ENCODE measurements at places on chromosomes 3 and 15. TPM values are rescaled to one million over a fixed set of nuclear protein-coding genes. Genes with fewer than 3 reads are reported as not detected.
A peak's percentile ranks its signal among the peaks of the same experiment; 100 is the strongest.

IMPG2 gene
- 0.03 TPM for total RNA-seq

FBXO40 gene
- total RNA-seq, result not detected

ZDHHC3 gene
- total RNA-seq, result 41.2 TPM

COLQ gene
- total RNA-seq, result 1.5 TPM

GP5 gene
- total RNA-seq, result 0.03 TPM

RPLP1 gene
- total RNA-seq, result 109 TPM

DNA sequence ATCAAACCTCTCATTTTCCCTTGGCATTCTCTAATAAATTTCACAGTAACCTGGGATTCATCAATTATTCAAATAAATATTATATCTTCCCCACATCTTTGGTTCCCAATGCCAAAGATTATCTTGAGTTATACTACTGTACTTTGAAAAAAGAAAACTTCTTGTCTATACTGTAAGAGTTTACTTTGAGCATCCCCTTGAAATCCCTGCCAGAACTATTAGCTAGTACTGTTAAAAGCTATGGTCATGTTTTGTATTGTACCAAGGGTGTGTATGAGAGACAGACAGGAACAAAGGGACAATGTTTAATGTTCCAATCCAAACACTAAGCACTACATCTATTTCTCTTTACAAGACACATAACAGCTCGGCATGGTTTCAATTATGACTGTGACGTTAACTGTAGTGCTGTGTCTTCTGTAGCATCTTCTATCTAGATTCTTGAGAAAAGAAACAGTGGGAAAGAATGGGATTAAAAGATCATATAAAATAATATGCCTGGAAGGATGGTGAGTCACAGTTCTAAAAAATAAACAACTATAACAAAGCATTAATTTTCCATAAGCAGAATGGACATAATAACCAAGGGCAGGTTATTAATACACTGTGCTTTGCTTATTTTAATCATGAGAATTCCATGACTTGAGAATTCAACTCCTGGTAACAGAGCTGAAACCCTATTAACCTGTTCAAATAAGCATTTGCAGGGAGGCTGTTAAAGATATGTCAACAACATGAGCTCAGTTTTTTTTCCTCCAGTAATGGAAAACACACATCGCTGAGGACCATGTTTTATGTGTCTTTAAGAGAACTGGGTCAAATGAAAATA lies 71.1 kb downstream of the ALDH1A2 start:
- DNase-seq, result no peak
- H3K36me3 ChIP-seq, result no peaks in the 10 kb centered on the region
- H3K4me3 ChIP-seq, result no peak overlapping the region
- no peaks in the 10 kb centered on the region for H3K27me3 ChIP-seq
- no peaks in the 10 kb centered on the region for H3K4me1 ChIP-seq

GRCh38 chr15:87489902-87490665 lies 766.5 kb downstream of the NTRK3 start:
- no peaks in the 10 kb centered on the region for H3K27me3 ChIP-seq
- no peaks in the 10 kb centered on the region for H3K4me1 ChIP-seq
- H3K36me3 ChIP-seq, result no peaks in the 10 kb centered on the region
- peak; percentile 13 for DNase-seq
- H3K4me3 ChIP-seq, result no peak overlapping the region

DNA sequence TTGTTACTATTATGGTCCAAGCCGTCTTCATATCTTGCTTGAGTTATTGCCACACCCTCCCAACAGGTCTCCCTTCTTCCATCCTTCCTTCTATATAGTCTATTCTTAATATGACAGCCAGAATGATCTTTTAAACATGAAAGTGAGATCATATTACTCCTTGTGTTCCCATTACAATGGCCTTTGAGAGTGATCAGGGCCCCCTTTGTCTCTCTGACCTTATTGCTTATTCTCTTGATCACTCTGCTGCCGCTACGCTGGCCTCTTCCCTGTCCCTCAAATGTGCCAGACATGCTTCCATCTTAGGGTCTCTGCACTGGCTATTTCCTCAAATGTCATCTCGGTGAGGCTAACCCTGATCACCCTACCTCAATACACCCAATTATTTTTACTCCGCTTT lies 38.1 kb downstream of the UBE2E2 start:
- peaks cover 5% of the 10 kb centered on the region for H3K4me1 ChIP-seq
- peak; percentile 19 for DNase-seq
- H3K36me3 ChIP-seq, result no peaks in the 10 kb centered on the region
- no peaks in the 10 kb centered on the region for H3K27me3 ChIP-seq
- H3K4me3 ChIP-seq, result no peak overlapping the region

DNA sequence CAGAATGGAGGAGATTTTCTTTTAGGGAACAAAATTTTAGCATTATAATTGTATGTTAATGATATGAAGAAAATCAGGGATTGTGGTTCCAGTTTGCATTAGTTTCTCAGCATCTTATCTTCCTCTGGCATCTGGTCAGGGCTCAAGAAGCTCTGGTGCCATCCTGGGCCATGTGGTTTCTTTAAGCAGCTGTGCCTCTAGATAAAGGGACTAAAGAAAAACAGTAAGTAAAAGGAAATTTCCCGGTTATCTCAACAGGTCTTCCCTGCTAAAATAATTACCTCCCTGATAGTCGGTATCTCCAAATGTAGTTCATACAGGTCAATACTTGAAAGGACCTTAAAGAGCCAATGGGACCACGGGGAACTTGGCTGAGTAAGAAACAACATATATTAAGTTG lies 375.1 kb upstream of the RBMS3 start:
- H3K27me3 ChIP-seq, result no peaks in the 10 kb centered on the region
- H3K36me3 ChIP-seq, result no peaks in the 10 kb centered on the region
- H3K27ac ChIP-seq, result no peak overlapping the region
- H3K4me3 ChIP-seq, result no peak overlapping the region
- H3K4me1 ChIP-seq, result no peaks in the 10 kb centered on the region

- H3K27ac ChIP-seq, result no peak overlapping the region
- no peaks in the 10 kb centered on the region for H3K4me1 ChIP-seq
Measured at GRCh38 chr3:46349484-46350261, 4.2 kb upstream of the CCR2 start.

- H3K36me3 ChIP-seq, result no peaks in the 10 kb centered on the region
- H3K4me1 ChIP-seq, result peaks cover 6% of the 10 kb centered on the region
- H3K27me3 ChIP-seq, result peaks cover 31% of the 10 kb centered on the region
- no peak overlapping the region for H3K27ac ChIP-seq
Measured at GRCh38 chr3:125061170-125061569, 5.4 kb upstream of the HEG1 start.

- H3K4me3 ChIP-seq, result no peak overlapping the region
- no peaks in the 10 kb centered on the region for H3K36me3 ChIP-seq
- no peaks in the 10 kb centered on the region for H3K27me3 ChIP-seq
- H3K27ac ChIP-seq, result no peak overlapping the region
- DNase-seq, result no peak
Measured at GRCh38 chr3:153591561-153592245, 429.7 kb downstream of the RAP2B start.

DNA sequence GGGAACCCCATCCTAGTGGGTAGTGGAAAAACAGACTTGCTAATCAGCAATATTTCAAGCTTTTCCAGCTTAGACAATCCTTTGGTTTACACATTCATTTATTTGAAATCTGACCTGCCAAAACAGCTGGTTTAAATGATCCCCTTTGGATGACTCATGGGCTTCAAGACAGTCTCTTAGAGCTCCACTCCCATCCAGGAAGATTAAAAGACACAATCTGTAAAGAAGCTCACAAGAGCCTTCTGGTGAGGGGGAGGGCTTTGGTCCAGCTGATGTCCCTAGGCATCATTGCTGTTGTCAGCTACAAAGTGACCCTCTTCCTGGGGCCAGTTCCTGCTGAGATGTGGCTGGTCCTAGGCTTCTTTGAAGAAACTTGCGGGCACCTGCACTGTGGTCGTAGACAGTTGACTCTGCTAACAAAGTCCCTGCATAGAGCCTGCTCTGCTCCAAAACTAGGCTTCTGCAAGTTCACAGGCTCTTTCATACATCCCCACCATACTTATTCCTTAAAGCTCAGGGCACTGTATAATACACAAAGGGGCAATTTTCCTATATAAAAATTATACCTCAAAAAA lies 73.7 kb downstream of the IGSF11 start:
- no peak overlapping the region for H3K27ac ChIP-seq
- H3K4me1 ChIP-seq, result peaks cover 17% of the 10 kb centered on the region
- peak; percentile 11 for DNase-seq
- H3K4me3 ChIP-seq, result no peak overlapping the region
- no peaks in the 10 kb centered on the region for H3K36me3 ChIP-seq

GRCh38 chr15:73570355-73571032 lies 62.7 kb downstream of the NPTN start:
- no peaks in the 10 kb centered on the region for H3K36me3 ChIP-seq
- no peaks in the 10 kb centered on the region for H3K4me1 ChIP-seq
- no peak overlapping the region for H3K4me3 ChIP-seq
- no peaks in the 10 kb centered on the region for H3K27me3 ChIP-seq

DNA sequence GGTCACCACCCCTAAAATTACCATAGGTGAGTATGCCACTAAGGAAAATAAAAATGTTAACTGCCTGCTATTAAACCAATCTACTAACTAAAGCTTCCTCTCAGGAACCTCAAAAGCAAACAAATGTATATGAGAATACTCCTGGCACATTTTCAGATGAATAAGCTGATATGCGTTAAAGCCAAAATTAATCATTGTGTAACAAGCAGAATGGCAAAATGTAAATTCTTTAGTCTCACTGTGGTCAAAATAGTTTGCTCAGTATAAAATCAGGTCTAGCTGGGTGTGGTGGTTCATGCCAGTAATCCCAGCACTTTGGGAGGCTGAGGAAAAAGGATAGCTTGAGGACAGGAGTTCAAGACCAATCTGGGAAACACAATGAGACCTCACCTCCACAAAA lies 53.6 kb downstream of the SUMF1 start:
- DNase-seq, result no peak
- no peaks in the 10 kb centered on the region for H3K36me3 ChIP-seq
- no peak overlapping the region for H3K4me3 ChIP-seq
- H3K4me1 ChIP-seq, result no peaks in the 10 kb centered on the region
- no peak overlapping the region for H3K27ac ChIP-seq

DNA sequence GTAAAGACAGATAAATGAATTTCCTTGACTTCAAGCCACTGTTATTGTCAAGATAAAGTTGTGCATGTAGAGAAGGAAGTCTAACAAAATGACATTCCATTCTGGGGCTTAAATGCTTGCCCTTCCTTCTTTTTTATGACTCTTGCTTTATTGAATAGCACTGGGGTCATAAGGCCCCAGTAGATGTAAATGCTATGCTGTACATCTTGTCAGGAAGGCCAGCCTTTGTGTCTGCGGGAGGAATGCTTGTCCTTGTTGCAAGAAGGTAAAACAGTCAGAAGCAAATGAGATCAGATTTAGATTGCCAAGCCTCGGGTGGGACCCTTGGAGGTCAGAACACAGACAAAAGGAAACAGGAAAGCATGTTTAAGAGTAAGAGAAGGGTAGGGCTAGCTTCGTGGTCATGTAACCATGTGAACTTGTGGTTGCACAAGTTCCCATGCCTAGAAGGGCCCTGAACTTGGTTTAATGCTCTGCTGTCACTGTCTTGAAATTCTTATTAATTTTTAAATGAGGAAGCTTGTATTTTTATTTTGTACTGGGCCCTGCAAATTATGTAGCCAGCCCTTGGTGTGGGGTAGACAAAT lies 81.5 kb downstream of the PPM1L start:
- H3K27me3 ChIP-seq, result no peaks in the 10 kb centered on the region
- no peaks in the 10 kb centered on the region for H3K4me1 ChIP-seq
- H3K4me3 ChIP-seq, result no peak overlapping the region
- H3K27ac ChIP-seq, result no peak overlapping the region

GRCh38 chr3:128236657-128237056 lies 83.4 kb downstream of the EEFSEC start:
- no peaks in the 10 kb centered on the region for H3K27me3 ChIP-seq
- H3K4me1 ChIP-seq, result peaks cover 25% of the 10 kb centered on the region
- H3K36me3 ChIP-seq, result no peaks in the 10 kb centered on the region
- H3K4me3 ChIP-seq, result no peak overlapping the region

DNA sequence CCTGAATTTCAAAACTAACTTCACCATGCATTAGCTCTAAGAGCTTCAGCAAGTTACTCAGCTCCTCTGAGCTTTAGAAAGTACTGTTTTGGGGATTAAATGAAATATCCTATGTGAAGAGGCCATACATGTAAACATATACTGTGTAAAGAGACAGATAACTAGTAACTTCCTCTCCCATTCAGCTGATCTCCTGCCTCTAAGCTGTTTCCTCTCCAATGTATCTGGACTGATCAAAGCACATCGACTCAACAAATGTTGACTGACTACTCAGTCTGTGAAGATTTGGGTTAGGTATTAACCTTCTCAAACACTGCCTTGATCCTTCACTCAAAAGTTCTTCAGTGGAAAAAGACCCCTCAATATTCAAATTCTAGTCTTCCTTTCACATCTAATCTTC lies 82.0 kb downstream of the BOC start:
- no peak overlapping the region for H3K27ac ChIP-seq
- peaks cover 18% of the 10 kb centered on the region for H3K4me1 ChIP-seq
- H3K4me3 ChIP-seq, result no peak overlapping the region
- no peak for DNase-seq
- H3K36me3 ChIP-seq, result no peaks in the 10 kb centered on the region

DNA sequence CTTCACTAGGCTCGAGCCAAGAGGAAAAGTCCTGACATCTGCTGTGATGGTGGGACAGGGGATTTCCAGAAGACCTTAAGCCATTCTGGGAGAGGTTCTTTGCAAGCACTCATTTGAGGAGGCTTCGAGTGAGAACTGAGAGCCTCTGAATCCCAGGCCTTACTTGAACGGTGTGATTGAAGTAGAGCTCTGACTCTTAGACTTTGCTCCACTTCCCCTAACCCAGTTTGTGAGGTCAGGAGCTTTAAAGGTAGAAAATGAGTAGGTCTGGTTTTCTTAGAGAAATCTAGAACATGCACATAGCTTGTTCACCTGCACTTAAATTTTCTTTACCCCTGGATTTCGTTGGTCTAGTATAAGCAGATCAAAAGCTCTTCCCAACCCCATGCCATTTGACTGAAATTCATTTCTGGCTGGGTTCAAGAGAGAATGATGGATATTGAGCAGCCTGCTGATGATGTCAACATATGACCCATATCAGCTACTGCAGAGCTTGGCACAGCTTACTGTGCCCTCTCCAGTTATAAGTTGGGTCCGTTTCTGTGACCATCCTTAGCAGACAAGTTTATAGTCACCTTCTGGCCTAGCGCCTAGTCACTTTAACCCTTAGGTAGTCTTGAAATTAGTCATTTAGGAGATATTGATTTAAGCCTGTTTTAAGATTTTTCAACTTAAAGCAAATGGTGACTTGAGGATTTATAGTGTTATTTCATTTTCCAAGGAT lies 229.2 kb upstream of the CHRM5 start:
- H3K4me1 ChIP-seq, result peaks cover 7% of the 10 kb centered on the region
- H3K36me3 ChIP-seq, result no peaks in the 10 kb centered on the region
- DNase-seq, result no peak
- H3K27ac ChIP-seq, result no peak overlapping the region
- H3K4me3 ChIP-seq, result no peak overlapping the region

Data from neural progenitor cell (in vitro differentiated cells).